ENCODE measurements at places on chromosomes 7 and 10. TPM values are rescaled to one million over a fixed set of nuclear protein-coding genes. Genes with fewer than 3 reads are reported as not detected.

The FAM131B gene
- total RNA-seq, result 1.8 TPM

The AHR gene
- 89.3 TPM for total RNA-seq

The FRAT1 gene
- 8.2 TPM for total RNA-seq

The CFAP69 gene
- 10.4 TPM for total RNA-seq

The PNLIPRP1 gene
- total RNA-seq, result 0.90 TPM

The EIF3B gene
- 150 TPM for total RNA-seq

DNA sequence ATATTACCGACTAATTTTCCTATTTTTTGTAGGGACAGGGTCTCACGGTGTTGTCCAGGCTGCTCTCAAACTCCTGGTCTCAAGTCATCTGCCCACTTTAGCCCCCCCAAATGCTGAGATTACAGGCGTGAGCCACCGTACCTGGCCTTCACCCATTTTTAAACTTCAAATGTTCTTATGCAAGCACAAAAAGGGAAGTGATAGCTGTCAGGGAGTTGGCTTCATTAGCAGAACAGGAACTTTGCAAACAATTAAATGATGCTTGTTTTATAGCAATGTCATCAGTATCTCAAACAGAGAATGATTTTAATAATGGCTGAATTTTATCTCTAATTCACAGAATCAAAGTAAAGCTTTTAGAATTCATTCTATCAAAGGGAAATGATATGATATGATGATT, 49.8 kb upstream of the FAM171A1 start:
- no peak for DNase-seq

DNA sequence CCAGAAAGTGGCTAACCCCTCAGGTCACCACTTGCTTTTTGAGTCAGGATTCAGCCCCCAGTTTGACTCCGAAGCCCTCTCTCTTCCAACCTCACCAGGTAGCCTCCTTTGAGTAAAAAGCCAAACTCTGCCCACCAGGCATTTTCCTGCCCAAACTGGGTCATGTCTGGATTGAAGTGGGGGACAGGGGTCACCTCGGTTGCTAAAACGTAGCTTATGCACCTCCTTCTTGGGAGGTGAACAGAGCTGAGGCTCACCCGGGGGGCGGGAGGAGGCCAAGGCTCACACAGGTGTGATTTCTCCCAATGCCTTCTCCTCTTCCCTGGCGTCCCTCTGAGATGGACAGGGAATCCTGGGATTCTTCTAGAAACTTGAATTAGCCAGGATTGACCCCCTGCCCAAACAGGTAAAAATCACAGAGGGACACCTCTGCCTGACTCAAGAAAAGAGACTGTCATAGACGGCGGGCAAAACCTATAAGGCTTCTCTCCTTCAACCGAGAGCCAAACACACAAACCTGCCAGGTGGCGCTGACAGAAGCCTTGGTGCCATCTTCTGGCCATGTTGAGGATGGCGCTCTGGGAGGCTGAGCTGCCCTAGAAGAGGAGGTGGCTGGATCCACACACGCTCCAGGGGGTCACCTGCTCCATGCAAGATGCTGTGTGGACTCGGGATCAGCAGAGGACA, 51.6 kb downstream of the PRLHR start:
- DNase-seq, result no peak

DNA sequence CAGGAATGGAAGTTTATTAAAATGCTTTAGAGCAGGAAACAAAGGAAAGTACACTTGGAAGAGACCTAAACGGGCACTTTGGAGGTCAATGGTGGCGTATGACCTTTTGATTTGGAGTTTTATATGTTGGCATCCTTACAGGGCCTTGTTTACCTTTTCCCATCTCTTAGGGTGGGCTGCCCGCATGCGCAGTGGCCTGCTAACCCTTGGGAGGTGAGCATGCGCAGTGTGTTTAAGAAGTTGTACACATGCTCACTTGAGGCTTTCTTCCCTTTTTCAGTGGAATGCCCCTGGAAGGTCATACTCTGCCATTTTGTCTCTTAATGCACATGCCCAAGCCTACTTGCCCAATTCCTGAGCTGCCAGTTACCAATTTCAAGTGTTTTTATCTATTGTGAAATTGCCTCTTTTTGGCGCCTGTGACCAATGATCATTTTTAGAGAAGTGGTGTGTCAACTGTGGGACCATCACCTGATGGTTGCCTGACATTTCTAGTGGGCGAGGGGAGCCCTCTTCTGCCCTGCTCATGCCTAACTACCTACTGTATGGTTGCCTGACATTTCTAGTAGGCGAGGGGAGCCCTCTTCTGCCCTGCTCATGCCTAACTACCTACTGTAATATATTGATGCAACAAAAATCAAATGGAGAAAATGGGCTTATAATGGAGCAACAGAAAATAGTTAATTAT, 138.0 kb downstream of the PPP1R9A start:
- DNase-seq, result no peak

- DNase-seq, result no peak
These were observed 174.8 kb downstream of the PTEN start for GRCh38 chr10:88038268-88038667.

- DNase-seq, result no peak
These were observed 159.5 kb upstream of the HGF start for GRCh38 chr7:81929386-81929785.

GRCh38 chr7:39357648-39358047, 208.6 kb upstream of the YAE1 start:
- no peak for DNase-seq

DNA sequence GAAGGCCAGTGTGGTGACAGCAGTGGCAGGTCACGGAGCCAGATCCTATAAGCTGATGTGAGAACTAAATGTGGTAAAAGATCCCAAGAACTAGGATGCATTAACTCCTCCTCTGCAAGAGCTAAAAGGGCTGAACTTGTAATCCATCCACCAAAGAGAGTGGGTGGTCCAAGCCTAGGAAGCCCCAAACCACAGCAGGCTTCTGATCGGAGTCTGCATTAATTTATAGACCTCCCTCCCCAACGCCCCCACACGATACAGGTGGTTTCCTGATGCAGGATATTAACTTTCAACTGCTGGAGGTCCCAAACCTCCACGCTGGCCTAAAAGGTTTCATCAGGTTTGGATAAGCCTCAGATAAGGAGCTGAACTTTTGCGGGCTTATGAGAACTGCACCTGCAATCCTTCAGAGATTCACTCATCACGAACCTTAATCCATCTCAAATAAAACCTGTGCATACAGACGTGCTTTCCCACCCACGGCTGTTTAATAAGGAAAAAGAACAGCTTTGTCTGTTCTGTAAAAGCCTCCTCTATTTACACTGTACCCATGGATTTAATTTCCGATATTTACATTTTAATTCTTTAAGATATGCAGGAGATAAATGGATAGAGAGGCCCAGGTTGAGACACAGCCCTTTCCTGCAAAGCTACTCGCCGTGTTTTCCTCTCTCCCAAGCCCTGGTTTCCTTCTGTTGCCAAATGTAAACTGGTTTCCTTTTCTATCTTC, 74.9 kb downstream of the GFRA1 start:
- DNase-seq, result no peak

DNA sequence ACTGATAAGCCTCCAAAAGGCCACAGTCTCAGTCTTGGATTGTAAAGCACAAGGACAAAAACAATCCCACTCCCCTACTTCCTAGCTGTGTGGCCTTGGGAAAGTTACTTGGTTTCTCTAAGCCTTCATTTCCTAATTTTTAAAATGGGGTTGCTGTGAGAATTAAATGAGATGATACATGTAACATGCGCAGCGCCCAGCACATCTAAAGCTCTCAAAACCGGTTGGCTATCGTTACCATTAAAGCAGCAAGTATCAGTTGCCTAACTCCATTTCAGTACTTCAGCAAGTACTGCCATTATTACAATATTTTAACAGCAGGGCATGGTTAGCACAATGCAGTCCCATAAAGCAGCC, 1.9 kb downstream of the NRCAM start:
- DNase-seq, result no peak

DNA sequence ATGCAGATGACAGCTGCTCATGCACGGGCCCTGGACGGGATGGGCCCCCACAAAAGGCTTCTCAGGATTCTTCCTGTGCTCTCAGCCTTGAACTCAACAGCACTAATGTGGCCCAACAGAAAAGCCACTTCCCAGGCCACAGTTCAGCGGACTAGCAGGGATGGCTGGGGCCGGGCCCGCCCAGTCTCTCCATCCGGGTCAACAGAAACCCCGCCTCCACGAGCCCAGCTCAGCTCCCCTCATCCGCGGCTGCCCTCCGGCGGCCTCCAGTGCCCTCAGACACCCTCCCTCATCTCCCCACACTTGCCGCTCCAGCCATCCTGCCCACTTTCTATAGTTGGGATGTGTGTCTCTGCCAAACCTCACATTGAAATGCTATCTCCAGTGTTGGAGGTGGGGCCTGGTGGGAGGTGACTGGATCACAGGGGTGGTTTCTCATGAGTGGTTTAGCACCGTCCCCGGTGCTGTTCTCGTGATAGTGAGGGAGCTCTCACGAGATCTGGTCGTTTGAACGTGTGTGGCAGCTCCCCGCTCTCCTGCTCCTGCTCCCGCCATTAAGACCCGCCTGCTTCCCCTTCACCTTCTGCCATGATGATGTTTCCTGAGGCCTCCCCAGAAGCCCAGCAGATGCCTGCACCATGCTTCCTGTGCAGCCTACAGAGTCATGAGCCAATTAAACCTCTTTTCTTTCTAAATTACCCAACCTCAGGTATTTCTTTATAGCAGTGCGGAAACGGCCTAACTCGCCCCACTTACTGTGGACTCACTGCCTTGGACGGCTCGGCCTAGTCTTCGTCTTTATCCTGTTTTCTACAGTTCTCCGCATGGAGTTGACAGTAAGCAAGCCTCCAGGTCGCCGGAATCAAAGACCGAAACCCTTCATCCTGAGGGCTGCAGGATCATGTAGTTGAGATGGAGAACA, 169.9 kb upstream of the RNF32 start:
- no peak for DNase-seq

DNA sequence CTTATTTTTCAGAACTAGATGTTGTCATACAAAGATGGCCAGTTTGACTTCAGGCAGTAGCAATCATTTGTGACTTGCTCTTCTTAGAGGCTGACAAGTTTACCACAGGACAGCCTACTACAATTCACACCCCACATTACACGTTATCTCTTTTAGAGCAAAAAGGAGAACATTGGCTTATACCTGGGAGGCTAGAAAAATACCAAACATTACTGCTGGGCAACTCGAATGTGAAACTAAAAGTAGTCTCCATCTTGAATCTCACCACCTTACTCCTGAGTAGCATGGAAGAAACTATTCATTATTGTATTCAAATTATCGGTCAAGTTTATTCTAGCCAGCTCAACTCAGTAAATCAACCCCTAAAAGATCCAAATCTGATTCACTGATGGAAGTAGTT, 90.7 kb upstream of the TMEM26 start:
- no peak for DNase-seq

DNA sequence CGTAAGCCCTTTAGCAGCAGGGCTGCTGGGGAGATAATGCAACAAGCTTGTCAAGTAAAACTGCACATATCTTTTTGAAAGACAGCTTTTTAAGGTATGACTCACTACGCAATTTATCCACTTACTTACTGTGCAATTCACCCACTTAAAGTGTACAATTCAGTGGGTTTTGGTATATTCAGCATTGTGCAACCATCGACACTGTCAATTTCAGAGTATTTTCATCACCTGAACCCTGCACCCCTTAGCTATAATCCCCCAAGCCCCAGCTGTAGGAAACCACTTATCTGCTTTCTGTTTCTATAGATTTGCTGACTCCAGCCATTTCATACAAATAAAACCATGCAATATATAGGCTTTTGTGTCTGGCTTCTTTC, 168.0 kb downstream of the PTPN20 start:
- DNase-seq, result no peak

- DNase-seq, result no peak
These were observed 225.9 kb downstream of the LRMDA start for GRCh38 chr10:75657351-75657750.

DNA sequence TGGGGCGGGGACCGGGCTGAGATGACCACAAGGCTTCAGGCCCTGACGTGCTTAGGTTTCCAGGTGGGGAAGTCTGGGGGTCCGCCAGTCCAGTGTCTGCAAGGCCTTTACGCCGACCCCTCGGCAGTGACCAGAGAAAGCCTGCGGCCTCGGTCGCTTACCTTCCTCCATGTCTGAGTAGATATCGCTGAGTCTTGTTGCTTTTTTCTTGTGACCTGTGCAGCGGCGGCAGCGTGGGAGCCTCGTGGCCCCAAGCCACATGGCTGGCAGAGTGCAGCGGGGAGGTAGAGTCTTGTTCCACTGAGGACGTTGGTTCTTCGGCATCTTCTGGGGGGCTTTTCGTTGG, 329 bp downstream of the NOLC1 start:
- no peak for DNase-seq

DNA sequence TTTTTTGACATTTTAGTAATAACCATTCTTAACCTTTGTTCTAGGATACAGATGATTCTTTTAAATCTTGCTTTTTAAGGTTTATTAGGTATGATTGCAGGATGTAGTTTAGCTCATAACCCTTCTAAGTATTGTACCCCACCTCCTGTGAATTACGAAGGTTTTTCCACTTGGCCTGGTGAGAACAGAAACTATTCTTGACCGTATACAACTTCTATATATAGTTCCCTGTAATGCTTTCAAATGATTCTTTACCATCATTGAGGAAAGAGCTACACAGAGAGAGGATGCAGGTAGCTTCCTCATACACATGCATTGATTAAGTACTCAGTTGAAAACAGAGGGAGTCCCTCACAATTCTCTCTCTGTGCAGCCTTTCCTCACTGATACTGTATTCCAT, 86.3 kb downstream of the PALS2 start:
- DNase-seq, result no peak

DNA sequence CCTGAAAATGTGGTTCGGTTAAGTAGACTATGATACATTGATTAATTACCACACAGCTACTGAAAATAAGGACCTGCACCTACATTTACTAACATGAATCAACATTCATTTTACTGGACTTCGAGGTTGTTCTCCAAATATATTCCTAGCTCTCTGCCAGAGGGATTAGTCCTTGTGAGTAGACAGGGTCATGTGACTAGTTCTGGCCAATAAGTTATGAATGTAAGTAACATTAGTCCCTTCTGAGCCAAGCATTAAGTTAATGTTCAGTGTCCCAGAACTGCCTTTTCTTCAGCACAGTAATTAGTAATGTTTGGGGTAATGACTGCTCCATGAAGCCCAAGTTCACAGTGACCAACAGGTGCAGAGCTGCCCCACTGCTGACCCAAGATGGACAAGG, 9.2 kb downstream of the ITIH5 start:
- no peak for DNase-seq

DNA sequence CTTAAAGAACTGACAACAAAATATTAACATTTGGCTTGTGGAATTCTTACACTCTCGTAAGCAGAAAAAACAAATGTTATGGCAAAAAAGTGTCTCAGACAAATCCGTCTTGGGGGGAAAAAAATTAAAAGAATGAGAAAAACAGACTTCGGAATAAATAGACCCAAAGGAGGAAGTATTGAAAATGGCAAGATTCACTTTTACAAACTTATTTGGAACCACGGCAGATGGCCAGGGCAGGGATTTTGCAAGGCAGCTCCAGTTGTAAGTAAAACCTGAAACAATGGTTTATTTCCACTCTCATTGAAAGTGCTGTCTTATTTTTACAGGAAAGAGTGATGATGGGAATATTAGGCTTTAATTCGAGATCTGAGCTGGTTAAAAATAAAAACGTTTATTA, 1.5 kb upstream of the ZNF438 start:
- no peak for DNase-seq

All from mesenteric fat pad (tissue), 1 donor.